ENCODE measurements at places on chromosomes 4 and X. TPM values are rescaled to one million over a fixed set of nuclear protein-coding genes. Genes with fewer than 3 reads are reported as not detected.

Gene GRPR
- total RNA-seq = 0.41 TPM

Gene SPANXN4
- total RNA-seq = not detected

Gene PIM2
- 14.3 TPM for total RNA-seq

Gene PGAM4
- not detected for total RNA-seq

Gene SGMS2
- total RNA-seq = 0.41 TPM

Gene FHDC1
- 5.7 TPM for total RNA-seq

Gene TMPRSS11D
- not detected for total RNA-seq

Gene JCHAIN
- total RNA-seq = under 0.01 TPM

Gene SLC2A9
- 2.9 TPM for total RNA-seq

Gene SMIM31
- not detected for total RNA-seq

Gene TEX13B
- total RNA-seq = not detected

Gene PLAC8
- total RNA-seq = 0.41 TPM

Gene BLOC1S4
- total RNA-seq = 10.2 TPM

Gene FAM236C
- not detected for total RNA-seq

Gene CDX4
- total RNA-seq = not detected

Gene TGIF2LX
- total RNA-seq = not detected

Gene CABS1
- not detected for total RNA-seq

Gene MAP3K15
- total RNA-seq = 0.82 TPM

Gene FGF2
- total RNA-seq = 12.2 TPM

Gene AADAT
- 28.1 TPM for total RNA-seq

Gene USP26
- not detected for total RNA-seq

Gene USP27X
- total RNA-seq = 15.9 TPM

Gene NPY5R
- total RNA-seq = 39.5 TPM

Gene CXXC4
- 68.1 TPM for total RNA-seq

Gene PRMT9
- 13.0 TPM for total RNA-seq

Gene MAGEB2
- not detected for total RNA-seq

Gene GNRHR
- not detected for total RNA-seq

Gene USP17L12
- total RNA-seq = not detected

Gene ADGRL3
- 302 TPM for total RNA-seq

Gene NONO
- total RNA-seq = 402 TPM

Gene RTL3
- total RNA-seq = not detected

Gene FGB
- total RNA-seq = not detected

Gene TCEAL5
- total RNA-seq = 6.9 TPM
